HS-5 (cell line): ENCODE measurements at places on chromosomes 13 and 19.

GRCh38 chr13:99450416-99450815 is 50.9 kb upstream of the TM9SF2 start:
- no peak for DNase-seq

- DNase-seq, result no peak
Observed at GRCh38 chr19:56193981-56194640, 3.5 kb downstream of the ZSCAN5B start.

DNA sequence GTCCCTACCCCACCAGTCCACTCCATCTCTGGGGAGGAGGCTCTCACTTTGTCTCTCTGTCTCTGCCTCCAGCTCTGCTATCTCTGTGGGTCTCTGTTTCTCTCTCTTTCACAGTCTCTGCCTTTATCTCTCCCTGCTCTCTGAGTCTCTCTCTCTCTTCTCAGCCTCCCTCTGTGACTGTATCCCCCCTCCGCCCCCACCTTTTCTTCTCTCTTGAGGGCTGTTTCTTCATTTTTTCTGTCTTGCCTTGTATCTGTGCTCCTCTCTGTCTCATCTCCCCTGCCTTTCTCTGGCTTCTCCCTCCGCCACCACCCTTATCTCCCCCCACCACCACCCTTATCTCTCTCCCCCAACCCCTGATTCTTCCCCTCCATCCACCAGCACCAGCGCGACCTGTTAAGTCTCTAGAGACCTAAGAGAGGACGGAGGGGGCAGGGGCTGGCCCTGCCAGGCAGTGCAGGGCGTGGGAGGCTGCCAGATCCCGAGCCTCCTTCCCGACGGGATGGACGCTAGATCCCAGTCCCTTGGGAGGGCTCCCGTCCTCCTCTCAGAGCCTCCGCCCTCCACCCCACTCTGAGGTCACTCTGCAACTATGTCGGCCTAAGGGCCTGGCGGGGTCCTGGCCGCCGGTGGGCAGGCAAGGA is 1.0 kb downstream of the AXL start:
- no peak for DNase-seq

GRCh38 chr19:52211203-52211602 is 21.4 kb downstream of the PPP2R1A start:
- no peak for DNase-seq

DNA sequence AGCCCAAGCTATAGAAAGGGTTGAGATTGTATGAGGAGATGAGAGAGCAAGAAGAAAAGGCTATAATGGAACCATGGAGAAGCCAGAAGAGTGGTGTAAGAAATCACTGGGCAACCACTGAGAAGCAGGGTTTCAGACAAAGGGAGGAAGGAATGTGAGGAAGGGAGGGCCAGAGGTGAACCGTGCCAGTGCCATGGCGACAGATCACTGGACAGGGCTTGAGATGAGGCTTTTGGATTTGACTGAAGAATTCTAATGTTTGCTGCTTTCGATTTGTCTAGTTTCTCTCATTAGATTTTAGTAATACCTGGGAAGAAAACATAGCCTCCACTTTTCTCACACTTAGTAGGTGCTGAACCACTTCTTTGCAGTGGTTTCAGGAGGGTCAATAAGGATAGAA is 6.3 kb upstream of the GPR183 start:
- no peak for DNase-seq

- DNase-seq, result no peak
Observed at GRCh38 chr13:53856573-53857195, 828.1 kb downstream of the OLFM4 start.

DNA sequence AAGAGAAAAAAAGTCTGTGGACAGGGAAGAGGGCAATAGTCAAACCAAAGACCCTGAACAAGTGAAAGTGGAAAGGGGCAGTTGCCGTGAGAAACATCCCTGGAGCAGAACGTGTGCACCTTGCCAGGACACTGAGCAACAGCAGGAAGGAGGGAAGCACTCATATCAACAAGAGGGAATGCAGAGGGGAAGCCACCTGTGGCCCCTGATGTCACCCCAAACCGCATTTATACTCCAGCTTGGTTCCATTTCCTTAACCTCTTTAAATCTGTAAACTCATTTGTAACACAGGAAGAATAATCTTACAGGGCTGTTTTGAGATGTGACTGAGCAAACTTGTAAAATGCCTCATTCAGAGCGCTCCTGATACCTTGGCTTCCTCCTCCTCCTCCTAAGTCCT is 698.8 kb downstream of the DIAPH3 start:
- DNase-seq, result no peak

GRCh38 chr19:44113784-44114390 is 688 bp downstream of the ZNF225 start:
- DNase-seq, result no peak

DNA sequence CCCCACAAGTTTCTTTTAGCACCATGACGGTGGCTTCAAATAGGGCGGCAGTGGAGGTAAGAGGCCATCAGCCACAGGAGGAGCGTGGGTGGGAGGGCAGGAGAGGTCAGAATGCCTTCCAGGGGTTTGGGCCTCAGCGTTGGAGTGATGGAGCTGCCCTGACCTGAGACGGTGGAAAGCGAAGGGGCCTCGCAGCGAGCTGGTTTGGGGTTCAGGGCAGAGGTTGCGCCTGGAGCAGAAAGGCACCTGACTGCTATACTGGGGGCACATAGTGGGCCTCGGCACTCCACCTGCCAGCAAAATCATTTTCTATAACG is 382 bp upstream of the NAXD start:
- no peak for DNase-seq

DNA sequence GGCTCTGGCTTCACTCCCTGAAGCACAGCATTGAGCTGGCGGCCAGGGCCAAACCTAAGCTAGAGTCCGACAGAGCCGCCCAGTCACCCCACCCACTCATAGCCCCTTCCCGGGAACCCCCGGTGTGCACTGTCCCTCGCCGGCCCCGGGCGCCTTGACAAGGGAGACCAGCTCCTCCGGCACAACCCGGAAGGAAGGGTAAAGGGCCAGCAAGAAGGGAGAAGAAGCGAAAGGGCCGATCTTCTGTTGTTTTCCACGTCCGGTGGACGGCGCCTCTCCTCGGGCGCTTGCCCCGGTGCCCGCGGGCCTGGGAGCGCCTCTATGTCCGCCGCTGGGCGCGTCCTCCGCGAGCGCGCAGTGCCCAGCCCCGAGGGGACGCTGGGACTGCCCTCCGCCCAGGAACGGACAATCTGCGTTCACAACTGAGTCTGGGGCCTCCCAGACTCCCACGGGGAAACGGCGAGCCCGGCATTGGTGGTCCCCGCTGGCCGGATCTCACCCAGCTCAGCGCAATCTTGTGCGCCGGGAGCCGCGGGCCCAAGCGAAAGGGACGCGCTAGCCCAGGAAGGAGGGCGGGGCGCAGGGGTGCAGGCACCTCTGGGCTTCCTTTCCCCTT is 172.5 kb upstream of the MIR17HG start:
- DNase-seq, result no peak

DNA sequence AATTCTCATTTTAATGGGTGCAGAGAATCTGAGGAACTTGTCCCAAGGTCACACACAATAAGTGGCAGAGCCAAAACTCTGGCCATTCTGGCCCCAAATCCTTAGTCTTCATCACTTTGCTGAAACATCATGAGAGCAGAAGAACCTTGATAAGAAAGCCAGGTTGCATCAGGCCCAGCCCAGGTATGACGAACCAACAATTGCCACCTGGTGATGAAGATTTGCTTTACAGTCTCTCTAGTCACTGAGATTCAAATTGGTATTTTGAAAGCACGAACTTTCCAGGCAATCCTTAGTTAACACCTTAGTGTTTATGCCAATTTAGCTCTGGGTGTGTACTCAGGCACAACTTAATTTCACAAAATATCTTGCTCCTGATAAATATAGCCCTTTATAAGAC is 502.7 kb upstream of the HTR2A start:
- DNase-seq, result no peak

GRCh38 chr13:108270442-108270841 is 924 bp downstream of the TNFSF13B start:
- DNase-seq, result no peak

- no peak for DNase-seq
Observed at GRCh38 chr13:18954254-18954653, 227.4 kb downstream of the TUBA3C start.
